GM19239 (cell line): ENCODE measurements at places on chromosomes 5 and 9.
A peak's percentile ranks its signal among the peaks of the same experiment; 100 is the strongest.

- no peak for DNase-seq
These were observed 225.2 kb downstream of the CDH9 start for GRCh38 chr5:26813235-26813634.

DNA sequence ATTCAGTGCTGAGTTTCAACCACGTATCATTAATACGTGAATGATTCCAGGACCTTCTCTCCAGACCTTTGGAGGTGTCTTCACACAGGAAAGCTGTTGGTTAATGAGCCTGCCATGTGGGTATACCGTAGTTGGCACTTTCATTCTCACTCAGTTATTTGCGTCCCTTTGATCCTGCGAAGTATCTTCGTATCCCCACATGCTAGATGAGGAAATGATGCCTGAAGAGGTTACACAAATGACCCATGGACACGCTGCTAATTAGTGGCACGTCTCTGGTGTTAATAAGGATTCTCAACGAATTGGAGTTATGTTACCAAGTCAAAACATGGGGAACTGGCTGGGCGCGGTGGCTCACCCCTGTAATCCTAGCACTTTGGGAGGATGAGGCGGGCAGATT is 65.7 kb upstream of the GNE start:
- no peak for DNase-seq

DNA sequence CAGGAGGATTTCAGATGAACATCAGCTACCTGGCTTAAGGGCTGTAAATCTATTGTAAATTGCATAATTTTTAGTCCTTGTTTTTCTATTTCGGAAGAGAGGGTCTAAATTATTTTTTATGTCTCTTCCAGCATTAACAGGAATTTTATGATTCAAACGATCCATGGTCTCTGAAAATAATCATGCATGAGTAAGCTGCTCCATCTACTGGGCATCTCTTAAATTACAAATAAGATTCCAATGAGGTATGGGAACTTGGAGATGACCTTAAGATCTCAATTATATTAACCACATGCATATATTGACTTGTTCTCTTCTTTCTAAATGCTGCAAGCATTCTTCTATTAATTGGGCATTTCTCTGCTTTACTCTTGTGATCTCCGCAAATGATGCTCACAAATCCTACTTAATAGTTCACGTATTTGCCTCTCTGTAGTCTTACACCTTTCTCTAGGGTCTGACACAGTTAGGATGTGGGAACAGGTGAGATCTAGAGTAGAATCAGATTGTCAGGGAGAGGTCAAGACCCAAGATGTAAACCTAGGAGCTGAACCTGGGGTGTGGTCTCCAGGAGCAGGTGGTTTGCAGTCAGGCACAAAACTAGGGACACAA is 86.9 kb downstream of the NUDT12 start:
- DNase-seq = no peak

DNA sequence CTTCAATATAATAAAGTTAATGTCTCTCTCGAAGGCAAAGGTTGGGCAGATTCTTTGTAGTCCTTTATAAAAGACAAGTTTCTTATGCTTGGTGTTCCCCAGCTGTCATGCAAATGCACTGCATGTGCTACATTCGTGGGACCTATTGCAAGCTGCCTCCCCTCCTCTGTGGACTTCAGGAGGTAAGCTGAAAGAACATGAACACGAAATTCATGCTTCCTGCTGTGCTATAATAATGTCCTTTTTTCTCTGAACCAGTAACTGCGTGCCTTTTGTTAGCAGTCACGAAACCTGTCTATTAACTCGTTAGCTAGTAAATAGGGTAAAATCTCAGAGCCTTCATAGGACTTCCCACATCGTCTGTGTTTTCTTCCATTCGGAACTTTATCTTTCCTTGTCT is 363.5 kb downstream of the CDH9 start:
- no peak for DNase-seq

DNA sequence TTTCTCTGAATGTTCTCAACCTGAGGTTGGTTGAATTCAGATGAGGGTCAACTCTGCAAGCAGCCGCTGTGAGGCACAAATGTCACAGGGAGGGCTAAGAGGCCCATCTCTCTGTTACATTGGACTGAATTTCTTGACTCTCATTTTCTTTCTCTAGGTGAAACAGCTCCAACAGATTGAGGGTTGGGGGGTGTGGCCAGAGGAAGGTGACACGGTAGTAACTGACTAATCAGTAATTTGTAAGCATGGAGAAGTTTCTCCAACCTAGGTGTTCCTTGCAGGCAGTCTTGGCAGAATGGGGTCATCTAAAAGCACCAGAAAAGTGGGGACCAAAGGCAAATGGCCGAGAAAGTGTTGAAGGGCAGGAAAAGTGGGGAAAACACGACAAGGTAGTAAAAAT is 16.8 kb downstream of the CCT5 start:
- no peak for DNase-seq

DNA sequence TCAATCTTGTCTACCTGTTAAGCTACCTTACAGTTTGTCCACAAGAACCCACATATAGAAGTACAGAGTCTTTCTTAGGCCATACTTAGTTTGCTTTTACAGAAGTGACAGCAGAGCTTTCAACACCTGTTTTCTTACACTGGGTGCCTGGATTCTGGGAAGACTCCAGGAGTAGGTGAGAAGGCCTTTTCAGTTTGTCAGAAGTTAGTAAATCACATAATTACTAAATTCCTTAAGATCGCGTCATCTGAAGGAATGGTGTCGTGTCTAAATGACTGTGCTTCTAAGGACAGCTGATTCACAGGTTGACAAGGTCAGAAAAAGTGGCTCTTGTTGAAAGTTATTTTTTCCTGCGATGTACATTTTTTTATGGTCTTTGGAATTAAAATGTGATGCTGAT is 97.0 kb upstream of the FAM120A start:
- no peak for DNase-seq

DNA sequence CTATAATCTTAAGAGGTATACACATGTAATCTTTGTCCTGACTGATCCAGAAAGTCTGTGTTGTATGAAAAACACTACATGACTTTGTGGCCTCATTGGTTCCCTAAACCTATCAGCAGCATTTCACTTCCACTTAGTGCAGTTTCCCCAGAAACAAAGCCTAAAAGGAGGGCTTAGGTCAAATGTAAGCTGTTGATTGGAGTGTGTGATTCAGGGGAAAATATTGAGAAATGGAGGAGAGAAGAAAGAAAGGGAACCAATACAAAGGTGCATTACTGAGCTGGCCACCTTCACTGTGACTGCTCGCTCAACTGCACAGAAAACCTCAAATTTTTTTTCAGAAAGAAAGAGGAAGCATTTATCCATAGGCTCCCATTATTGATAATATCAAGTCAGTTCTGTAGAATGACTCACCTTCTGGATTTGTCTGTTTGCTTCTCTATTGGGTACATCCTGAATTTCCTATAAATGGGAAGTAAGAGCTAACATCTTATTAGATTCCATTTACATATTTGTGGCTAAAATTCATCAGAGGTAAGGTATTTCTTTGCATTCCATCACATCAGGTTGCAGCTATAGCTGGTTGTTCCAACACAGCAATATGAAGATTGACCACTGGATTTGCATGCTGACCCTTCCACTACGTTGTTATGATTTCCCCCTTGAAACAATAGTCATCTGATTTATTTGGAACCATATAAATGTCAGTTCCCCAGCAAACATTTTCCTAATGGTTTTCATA is 10.3 kb upstream of the FST start:
- DNase-seq = no peak

DNA sequence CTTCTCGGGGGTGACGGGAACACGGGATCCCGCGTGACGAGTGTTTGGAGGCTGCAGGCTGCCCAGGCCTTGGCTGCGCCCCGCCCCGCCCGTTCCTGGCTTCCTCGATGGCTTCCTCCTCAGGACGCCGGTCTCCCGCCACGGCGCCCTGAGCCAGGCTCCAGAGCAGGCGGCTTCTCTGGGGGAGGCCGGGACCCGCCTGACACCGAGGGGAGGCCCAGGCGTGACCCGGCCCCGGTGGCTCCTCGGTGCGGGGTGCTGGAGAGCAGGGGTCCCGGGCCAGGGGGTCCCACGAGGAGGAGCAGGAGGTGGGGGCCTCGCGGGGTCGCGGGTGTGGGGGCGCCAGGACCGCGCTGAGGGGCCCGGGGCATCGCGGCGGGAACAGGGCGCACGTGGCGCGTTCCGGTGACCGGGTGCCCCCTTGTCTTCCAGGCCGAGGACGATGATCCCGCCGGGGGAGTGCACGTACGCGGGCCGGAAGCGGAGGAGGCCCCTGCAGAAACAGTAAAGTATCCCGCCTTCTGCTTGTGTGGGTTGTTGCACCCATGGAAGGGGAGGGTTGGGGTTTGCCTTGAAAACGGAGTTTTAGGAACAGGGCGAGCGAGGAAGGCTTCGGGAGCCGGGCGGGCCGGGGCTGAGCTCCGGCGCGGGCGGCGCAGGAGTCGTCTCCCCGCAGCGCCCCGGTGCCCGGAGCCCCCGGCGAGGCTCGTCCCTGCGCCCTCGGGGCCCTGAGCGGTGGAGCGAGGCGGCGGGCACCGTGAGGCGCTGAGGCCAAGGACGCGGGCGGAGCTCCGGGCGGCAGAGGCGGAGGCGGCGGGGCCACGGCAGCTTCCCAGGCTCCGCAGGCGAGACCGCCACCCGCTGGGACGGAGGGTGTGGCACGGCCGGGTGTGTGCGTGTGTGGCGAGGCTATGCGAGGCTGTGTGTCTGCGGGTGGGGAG is 22.2 kb downstream of the AHRR start:
- DNase-seq = peak; percentile 70

- DNase-seq = no peak
These were observed 57.2 kb downstream of the RANBP6 start for GRCh38 chr9:5958273-5958672.

GRCh38 chr9:111298731-111299598 is 31.1 kb downstream of the OR2K2 start:
- peak; percentile 14 for DNase-seq

DNA sequence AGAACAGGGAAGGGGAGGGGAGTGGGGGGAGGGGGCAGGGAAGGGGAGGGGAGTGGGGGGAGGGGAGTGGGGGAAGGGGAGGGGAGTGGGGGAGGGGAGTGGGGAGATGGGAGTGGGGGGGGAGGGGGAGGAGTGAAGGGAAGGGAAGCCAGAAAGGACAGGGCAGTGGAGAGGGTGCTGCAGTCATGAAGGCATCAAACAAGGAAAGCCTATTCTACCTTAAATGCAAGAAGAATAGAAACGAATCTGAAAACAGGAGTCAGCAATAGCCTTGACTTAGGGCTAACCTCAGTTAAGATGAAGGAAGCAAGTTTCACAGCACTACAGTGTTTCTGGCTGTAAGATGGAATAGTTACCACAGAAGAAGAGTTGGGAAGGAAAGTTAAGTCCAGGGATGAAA is 59.5 kb downstream of the CAMSAP1 start:
- no peak for DNase-seq

DNA sequence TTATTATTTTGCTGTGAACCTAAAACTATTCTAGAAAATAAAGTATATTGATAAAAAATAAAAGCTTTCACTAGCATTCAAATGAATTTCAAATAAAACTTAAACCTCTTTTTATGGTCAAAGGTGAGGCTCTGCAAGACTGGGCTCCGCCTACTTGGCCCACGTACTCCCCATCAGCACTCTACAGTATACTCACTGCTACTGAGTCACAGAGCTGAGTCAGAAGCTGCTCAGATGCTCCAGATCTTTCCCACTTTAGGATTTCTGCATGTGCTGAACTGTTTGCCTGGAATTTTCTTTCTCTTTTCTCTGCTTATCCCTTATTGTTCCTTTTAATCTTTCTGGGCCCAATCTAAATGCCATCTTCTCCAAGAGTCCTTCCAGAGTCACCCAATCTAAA is 331.9 kb upstream of the CCNG1 start:
- DNase-seq = no peak

GRCh38 chr5:111854186-111854585 is 97.2 kb upstream of the NREP start:
- DNase-seq = no peak

GRCh38 chr9:20030671-20031070 is 241.8 kb upstream of the SLC24A2 start:
- no peak for DNase-seq

DNA sequence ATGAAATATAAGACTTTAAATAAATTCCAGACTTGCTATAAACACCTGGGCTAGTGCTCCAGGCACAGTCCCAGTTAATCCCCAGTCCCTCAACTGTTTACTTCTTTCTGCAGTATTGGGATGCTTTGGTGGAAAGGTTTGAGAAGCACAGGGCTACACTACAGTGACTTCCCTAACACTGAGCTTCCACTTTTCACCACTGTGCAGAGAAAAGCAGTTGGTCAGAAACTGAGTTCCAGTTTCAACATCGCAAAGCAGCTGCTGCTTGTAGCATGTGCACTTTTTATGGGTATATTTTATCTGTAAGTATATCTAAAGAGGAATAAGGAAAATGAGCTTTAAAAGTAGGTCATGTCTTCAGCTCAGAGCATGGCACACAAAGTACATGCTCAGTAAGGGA is 339.7 kb downstream of the NTRK2 start:
- DNase-seq = no peak

DNA sequence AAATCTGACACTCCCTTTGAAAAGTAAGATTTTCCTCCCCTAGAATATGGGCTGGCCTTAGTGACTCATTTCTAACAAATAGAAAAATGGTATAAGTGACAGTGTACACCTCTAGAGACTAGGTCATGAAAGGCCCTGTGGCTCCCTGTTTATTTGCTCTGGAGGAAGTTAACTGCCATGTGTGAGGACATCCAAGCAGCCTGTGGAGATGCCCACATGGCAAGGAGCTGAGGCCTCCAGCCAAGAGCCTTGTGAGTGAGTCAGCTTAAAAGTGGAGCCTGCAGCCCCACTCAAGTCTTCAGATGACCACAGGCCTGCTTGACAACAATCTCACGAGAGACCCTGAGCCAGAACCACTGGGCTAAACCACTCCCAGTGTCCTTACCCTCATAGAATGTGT is 128.1 kb upstream of the LHFPL2 start:
- no peak for DNase-seq

GRCh38 chr9:36078051-36078450 is 41.3 kb downstream of the RECK start:
- no peak for DNase-seq

GRCh38 chr9:27532046-27532445 is 2.4 kb upstream of the MOB3B start:
- DNase-seq = no peak

DNA sequence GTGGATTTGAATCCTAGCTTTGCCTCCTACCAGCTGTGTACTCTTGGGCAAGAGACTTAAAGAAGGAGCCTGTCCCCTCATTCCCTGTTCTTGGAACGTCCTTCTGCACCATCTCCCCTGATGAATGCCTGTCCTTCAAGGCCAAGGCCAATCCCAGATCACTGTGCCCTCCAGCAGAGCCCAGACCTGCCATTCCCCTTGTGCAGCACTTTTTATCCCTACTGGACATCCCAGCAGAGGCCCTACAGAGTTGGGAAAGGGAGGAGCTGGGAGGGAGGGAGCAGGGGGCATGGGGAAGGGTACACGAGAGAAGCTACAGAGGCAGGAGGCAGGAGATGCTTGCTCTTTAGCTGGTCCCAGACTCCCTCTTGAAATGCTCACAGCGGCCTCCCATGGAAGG is 223.9 kb downstream of the PBX3 start:
- DNase-seq = no peak

- no peak for DNase-seq
These were observed 7.1 kb downstream of the BRD9 start for GRCh38 chr5:885529-885928.

GRCh38 chr9:95819636-95820035 is 55.9 kb upstream of the ERCC6L2 start:
- no peak for DNase-seq

- DNase-seq = no peak
These were observed 101.2 kb downstream of the HMHB1 start for GRCh38 chr5:143913008-143913752.

GRCh38 chr5:10524376-10525123 is 39.3 kb upstream of the ANKRD33B start:
- no peak for DNase-seq
